ENCODE measurements at places on chromosomes 1 and 21.

GRCh38 chr1:30915491-30916230 lies 7.1 kb upstream of the SDC3 start:
- no peak for ATAC-seq

DNA sequence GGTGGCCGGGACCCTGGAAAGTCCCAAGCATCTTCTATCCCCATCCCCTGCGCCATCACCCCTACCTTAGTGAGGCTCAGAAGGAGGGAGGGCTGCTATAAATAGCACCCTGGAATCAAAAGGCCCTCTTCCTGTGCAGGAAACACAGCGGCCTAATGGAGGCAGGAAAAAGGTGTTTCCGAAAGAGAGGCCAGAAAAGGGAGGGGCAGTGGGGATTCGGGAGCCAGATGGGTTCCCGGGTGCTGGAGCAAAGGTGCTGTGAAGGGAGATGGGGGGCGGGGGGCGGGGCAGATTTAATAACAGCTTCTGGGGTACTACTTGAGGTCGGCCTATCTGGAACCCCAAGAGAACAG lies 16.6 kb downstream of the NAV1 start:
- no peak for ATAC-seq

DNA sequence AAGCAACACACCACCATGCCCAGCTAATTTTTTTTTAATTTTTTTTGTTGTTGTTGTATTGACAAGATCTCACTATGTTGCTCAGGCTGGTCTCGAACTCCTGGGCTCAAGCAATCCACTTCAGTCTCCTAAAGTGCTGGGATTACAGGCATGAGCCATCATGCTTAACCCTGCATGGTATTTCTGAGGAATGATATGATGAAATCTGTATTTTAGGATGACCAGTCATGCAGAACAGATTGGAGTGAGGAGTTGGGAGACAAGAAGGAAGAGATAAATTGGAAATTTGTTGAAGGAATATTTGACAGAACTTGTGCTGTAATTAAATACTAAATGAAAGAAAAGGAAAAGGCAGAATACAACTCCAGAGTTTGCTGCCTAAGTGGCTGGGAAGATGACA lies 4.7 kb upstream of the NDUFS5 start:
- no peak for ATAC-seq

DNA sequence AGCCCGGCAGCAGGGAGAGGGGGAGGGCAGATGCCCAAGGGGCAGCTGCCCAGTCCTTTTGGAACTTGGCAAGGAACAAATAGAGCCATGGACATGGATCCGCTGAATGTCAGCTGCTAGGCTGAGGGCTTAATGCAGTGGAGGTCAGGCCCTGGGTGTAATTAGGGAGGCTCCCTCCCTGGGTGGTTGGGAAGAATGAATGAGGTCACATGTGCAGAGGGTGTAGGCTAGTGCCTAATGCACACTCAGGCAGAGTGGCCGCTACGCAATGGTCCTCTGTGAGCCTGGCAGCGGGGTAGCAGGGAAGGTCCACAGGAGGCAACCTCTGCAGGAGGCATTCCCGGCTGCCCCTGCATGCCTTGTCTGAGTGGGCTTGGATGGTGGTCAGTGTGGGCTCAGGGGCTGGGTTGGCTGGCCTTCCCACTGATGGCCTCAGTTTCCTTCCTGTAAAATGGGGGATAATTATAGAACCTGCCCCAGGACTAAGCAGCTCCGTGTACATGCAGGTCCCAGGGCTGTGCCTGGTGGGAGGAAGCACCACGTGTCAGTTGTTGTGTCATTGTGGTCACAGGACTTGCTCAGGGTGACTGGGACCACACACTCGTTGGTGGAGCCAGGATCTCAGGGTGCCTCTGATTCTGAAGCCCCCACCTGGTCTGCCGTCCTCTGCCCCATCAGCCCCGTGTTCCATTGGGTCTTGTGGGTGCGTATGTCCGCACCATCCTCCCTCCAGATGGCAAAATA lies 81.6 kb upstream of the ACTL8 start:
- ATAC-seq, result no peak

GRCh38 chr1:214209260-214209808 lies 71.6 kb upstream of the SMYD2 start:
- no peak for ATAC-seq

DNA sequence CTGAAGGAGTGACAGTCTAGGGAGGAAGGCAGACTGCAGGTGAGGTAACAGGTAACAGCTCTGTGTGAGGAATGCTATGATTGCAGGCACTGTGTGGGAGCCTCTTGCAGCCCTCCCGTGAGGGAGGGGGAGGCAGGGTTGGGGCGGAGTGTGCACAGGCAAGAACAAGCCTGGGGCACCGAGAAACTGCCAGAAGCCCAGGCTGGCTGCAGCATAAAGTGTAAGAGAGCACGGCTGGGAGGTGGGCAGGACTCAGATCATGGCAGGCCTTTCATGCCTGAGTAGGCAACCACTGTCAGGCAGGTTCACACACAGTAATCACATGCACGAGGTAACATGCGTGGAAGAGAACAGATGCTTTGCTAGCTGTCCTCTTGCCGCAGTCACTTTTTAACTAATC lies 11.3 kb upstream of the RHEX start:
- no peak for ATAC-seq

DNA sequence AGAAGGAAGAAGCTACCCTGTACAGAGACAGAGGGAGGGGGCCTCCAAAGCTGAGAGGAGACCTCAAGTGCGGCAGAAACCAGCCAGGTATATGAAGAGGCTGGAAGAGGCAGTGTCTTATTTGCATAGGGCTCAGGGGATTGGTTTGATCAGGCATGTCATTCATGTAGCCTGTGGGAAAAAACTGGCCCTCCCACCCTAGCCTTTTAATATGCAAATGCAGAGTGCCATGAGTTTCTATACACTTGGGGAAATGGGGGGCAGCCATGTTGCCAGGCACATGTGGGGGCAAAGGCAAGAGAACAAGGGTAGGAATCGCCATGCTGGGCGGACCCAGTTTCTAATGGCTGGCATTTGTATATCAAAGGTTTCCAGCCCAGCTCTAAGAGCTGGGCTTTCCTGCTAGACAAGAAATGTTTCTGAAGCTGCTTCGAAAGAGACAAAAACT lies 172.7 kb downstream of the RASAL2 start:
- no peak for ATAC-seq

- ATAC-seq, result no peak
Observed at GRCh38 chr1:58714544-58714943, 14.7 kb upstream of the MYSM1 start.

- peak; percentile 82 for ATAC-seq
Observed at GRCh38 chr1:183655562-183656075, 2.5 kb upstream of the APOBEC4 start.

DNA sequence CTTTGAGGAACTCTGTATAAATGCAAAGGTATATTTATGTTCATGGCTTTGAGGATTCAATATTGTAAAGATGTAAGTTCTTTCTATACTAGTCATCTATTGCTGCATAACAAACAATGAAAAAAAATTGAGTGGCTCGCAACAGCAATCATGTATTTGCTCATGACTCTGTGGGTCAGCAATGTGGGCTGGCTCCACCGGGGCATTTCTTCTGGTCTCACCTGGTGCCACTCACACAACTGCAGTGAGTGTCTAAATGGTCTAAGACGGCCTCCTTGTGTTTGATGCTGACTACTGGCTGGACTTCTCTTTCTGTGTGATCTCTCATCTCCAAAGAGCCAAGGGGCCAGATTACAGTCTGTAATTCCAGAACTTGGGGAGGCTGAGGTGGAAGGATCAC lies 45.1 kb upstream of the EXO1 start:
- no peak for ATAC-seq
